ENCODE measurements at places on chromosomes 16 and 17.

GRCh38 chr17:73815474-73815873, 171.2 kb upstream of the SDK2 start:
- DNase-seq: no peak

DNA sequence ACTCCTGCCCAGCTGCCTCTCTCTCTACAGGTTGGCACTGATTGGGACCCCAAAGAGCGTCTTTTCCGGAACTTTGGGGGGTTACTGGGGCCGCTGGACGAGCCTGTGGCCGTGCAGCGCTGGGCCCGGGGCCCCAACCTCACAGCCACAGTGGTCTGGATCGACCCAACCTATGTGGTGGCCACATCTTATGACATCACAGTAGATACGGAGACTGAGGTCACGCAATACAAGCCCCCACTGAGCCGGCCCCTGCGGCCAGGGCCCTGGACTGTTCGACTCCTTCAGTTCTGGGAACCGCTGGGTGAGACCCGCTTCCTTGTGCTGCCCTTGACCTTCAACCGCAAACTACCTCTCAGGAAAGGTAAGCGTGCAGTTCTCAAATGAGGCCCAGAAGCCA, 12.3 kb downstream of the XYLT2 start:
- DNase-seq: no peak

DNA sequence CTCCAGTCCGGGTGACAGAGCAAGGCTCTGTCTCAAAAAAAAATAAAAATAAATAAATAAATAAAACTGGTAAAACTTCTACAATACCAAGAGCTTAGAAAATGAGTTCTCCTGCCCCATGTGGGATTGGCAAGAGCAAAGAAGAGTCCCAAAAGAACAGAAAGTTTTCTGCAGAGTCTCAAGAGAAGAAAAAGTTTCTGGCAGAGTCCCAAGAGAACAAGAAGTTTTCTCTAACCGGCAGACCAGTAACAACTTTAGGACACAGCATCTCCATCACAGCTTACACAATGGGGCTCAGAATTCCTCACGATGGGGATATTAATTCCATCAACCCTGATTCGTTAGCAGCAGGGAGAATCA, 1.1 kb downstream of the SLC39A11 start:
- no peak for DNase-seq

- DNase-seq: no peak
These were observed 13.5 kb downstream of the COX6A2 start for GRCh38 chr16:31414706-31415105.

GRCh38 chr17:57459286-57459915, 203.1 kb downstream of the MSI2 start:
- no peak for DNase-seq

DNA sequence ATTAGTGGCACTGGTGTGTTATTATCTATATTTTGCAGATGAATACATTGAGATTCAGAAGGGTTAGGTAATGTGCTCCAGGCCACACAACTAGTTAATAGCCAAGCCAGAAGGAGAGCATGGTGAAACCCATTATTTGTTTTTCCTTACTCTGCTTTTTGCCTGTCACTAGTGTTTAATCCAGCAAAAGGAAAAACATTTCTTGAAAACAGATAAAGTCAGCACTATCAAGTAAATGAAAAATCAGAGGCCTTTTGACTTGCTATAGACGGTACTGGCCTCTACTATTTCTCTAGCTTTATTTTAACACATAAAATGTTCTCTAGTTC, 4.8 kb downstream of the PITPNC1 start:
- DNase-seq: no peak

GRCh38 chr17:73909186-73909585, 264.9 kb upstream of the SDK2 start:
- DNase-seq: no peak

- no peak for DNase-seq
These were observed 49.9 kb downstream of the RBFOX1 start for GRCh38 chr16:7382521-7382920.

GRCh38 chr17:39612291-39612894, 4.7 kb upstream of the NEUROD2 start:
- no peak for DNase-seq

GRCh38 chr17:81066771-81067315, 31.9 kb downstream of the BAIAP2 start:
- no peak for DNase-seq

- peak; percentile 74 for DNase-seq
These were observed at the start of gene METTL22 for GRCh38 chr16:8621572-8622314. Gene METTL22, plus strand, starts transcription at chr16:8621698. Its CDS starts 3,968 bp downstream, at chr16:8625666.

GRCh38 chr17:28950017-28950751, 1.1 kb downstream of the PHF12 start:
- peak; percentile 31 for DNase-seq

DNA sequence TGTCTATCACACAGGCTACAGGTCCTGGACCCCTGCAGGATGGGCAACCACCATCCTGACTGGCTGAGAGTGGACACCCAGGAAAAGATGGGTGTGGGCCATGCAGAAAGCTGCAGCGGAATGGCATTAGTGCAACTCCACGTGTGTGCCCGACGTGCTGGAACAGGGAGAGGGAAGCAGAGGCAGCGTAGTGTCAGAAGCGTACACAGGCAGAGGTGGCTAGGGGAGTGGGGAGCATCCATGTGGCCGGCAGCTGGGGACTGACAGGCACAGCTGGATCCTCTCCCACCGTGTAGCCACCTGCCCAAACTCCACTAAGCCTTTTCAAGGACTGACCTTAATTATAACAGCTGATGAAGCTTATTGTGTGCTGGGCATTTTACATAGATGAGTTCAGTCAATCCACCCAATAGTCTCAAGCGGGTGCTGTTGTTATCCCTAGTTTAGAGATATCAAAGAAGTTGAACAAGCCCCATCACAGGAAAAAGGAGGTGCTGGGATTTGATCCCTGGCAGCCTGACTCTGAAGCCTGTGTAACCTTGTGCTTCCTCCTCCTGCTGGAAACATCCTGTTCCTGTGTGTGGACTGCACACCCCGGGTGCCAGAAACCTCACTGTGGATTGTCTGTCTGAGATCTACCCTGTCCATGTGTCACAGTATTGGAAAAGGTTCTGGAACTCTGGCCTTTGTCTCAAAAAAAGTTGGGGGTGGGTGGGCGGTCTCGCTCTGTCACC, 114.0 kb downstream of the PRKCA start:
- no peak for DNase-seq

GRCh38 chr17:42548993-42549755, 3.5 kb upstream of the HSD17B1 start:
- no peak for DNase-seq

DNA sequence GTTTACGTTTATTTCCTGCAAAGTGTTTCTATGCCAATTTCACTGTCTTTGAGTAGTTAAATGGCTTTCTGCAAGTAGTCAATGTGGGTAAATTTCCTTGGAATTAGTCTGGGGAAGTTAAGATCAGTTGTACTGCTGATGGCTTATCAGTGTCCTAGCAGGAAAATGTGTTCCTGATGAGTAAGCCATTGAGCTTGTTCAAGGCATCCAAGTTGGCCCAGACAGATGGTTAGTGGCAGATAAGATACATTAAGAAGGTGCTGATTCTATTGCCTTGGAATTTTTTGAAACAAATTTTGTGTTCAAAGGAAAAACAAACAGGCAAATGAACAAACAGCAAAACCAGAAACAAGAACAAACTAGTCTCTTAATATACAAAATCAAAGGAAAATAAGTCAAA, 258.4 kb downstream of the MAP2K6 start:
- DNase-seq: no peak

- no peak for DNase-seq
These were observed 255.6 kb downstream of the HS3ST3A1 start for GRCh38 chr17:13346081-13346533.

Data from NCI-H2107 (cell line).